GF-D8 (cell line): ENCODE measurements at places on chromosomes 2 and 18.

- no peak for DNase-seq
These were observed 5.8 kb downstream of the ITGA6 start for GRCh38 chr2:172433144-172433543.

- no peak for DNase-seq
These were observed 256.6 kb upstream of the RASGRP3 start for GRCh38 chr2:33219850-33220275.

GRCh38 chr2:61180686-61181085, 18.7 kb downstream of the C2orf74 start:
- DNase-seq, result no peak

GRCh38 chr2:26552641-26553374, 74.9 kb upstream of the OTOF start:
- no peak for DNase-seq

DNA sequence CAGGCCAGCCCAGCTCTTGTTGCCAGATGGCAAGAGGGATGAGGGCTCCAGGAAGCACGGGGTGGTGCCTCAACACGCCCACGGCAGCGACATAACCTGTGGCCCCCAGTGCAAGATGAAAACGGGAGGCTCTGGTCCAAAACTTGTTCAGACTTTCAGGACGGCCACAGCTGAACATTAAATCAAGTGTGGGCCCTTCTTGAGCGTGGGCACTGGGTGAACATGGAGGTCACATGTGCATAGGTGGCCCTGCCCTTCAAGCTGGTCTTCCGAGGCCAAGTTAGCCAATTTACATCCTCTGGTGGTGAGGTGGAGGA, 77.5 kb downstream of the NDUFA10 start:
- no peak for DNase-seq

GRCh38 chr2:181005809-181006208, 25.4 kb downstream of the UBE2E3 start:
- DNase-seq, result no peak
